ENCODE measurements at places on chromosomes 2 and 18.
A peak's percentile ranks its signal among the peaks of the same experiment; 100 is the strongest.

DNA sequence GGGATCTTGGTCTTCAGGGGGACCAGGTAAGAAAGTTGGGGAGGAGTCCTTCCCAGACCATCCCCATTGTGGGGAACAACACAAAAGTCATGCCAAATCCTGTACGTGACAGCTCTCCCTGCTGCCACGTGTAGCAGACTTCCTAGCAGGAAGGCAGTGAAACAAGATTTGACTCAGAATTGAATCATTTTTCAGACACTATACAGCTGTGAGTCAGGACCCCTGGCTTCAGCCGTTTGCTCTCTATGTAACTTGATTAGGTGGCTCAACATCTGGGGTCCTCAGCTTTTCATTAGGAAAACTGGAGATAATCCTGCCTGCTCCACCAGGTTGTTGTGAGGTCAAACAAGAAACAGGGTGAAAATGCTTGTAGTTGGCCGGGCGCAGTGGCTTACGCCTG is 32.9 kb upstream of the PDCL3 start:
- DNase-seq = no peak

- DNase-seq = no peak
These were observed 239.7 kb upstream of the RASGRP3 start for GRCh38 chr2:33236482-33237385.

- no peak for DNase-seq
These were observed 91.1 kb downstream of the DTNB start for GRCh38 chr2:25582077-25582830.

DNA sequence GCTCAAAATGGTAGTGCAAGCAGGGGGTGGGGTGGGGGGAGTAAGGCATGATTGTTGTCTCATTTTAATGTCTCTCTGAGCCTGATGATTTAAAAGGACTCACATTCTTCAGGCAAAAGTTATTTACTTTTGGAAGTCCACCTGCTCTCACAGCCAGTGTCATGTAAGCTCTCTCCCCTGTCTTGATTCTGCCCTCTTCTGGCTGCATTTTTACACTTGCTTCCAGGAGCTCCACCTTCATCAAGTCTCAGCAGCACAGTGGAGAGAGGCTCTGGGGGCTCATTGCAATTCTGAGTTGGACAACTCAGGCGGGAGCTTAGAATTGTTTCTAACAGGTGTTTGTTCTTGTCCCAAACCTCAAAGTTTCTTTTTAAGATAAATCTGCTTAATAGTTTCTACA is 39.2 kb downstream of the GNAL start:
- DNase-seq = no peak

- DNase-seq = no peak
These were observed 207.2 kb downstream of the GBX2 start for GRCh38 chr2:235960716-235961640.

GRCh38 chr18:76546088-76546435 is 51.0 kb upstream of the ZNF516 start:
- DNase-seq = no peak

DNA sequence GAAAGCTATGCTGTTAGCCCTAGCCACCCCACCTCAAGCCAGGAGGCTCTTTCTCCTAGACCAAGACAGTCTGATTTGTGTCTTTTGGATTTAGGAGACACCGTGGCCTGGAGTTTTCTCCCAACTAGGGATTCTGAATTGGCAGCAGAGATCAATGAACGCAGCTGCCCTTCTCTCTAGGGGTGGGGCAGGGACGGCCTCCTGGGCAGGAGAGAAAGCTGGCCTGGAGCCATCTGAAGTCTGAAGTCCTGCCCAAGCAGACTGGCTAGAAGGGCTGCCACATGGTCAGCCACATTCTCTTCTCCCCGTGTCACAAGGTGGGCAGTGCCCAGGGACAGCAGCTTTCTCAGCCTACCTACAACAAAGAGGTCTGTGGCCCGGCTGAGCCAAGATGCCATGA is 45.1 kb downstream of the PIEZO2 start:
- DNase-seq = no peak

GRCh38 chr2:124048664-124049063 is 23.6 kb downstream of the CNTNAP5 start:
- DNase-seq = no peak

DNA sequence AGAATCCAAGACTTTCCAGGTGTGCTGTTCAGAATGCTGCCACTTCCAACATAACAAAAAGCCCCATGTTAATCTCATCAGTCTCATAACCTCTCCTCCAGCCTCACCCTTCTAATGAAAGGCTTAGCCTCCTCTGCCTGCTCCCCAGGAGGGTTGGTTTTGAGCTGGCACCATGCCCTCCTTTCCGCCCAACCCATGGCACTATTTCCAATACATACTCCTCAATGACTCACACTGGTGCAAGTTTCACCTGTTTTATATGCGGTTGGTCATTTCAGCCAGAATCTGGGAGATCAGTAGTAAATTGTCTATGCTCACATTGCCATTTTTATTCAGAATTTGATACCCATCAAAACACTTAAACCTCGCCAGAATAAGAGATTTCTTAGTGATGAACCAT is 157.6 kb upstream of the NRP2 start:
- no peak for DNase-seq

- peak; percentile 34 for DNase-seq
These were observed 170.8 kb downstream of the INO80D start for GRCh38 chr2:205915130-205915524.

- DNase-seq = no peak
These were observed 141.6 kb upstream of the TTC39C start for GRCh38 chr18:23872701-23873550.

All from NCI-H1092 (cell line).